ENCODE measurements at places on chromosomes 5 and 9.

- DNase-seq, result no peak
Observed at GRCh38 chr9:32398207-32398606, 13.8 kb downstream of the ACO1 start.

- peak; percentile 44 for DNase-seq
Observed at GRCh38 chr9:96619491-96620180, at the start of gene CDC14B. TSS of gene CDC14B (minus strand) at chr9:96619843. CDS start at chr9:96619378, 465 bp downstream.

- DNase-seq, result no peak
Observed at GRCh38 chr9:761176-761792, 80.2 kb upstream of the DMRT1 start.

GRCh38 chr9:130197888-130198287 lies 25.7 kb downstream of the NCS1 start:
- no peak for DNase-seq

- no peak for DNase-seq
Observed at GRCh38 chr5:131266370-131267060, 2.7 kb downstream of the CDC42SE2 start.

- no peak for DNase-seq
Observed at GRCh38 chr5:60473654-60474053, 226.3 kb downstream of the DEPDC1B start.

DNA sequence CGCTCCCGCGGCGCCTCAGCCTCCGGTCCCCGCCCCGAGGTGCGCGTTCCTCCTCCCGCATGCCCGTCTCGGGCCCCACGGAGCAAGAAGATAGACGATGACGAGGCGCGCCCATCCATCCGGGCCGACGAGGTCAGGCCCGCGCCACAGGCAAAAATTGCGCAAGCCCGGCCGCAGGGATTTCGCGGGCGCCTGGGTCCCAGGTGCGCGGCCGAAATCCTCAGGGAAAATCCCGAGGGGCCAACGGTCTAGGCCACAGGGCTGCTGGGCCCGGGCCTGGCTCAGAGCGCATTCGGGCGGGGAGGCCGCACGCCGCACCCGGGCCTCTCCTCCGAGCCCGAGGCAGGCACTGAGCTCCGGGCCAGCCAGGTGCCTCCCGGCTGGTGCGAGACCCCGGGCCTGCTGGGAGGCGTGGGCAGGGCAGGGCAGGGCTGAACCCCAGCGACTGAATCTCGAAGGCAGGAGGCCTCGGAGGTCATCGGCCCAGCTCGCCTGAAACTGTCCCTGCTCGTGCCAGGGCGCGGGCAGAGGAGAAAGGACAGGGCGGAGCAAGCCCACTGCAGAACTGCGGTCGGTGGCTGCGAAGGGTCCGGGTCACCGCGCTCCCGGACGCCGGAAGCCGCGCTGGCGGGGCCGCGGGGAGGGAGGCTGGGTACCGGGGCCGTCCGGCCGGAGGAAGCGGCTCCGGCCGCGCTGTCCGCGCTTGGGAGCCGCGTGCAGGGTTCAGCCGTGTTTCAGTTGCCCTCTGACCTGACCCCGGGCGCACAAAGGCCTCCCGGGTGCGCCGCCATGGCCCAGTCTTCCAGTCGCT lies 66.8 kb downstream of the FOXD1 start:
- no peak for DNase-seq

- DNase-seq, result no peak
Observed at GRCh38 chr5:79229357-79230174, 6.4 kb upstream of the JMY start.

DNA sequence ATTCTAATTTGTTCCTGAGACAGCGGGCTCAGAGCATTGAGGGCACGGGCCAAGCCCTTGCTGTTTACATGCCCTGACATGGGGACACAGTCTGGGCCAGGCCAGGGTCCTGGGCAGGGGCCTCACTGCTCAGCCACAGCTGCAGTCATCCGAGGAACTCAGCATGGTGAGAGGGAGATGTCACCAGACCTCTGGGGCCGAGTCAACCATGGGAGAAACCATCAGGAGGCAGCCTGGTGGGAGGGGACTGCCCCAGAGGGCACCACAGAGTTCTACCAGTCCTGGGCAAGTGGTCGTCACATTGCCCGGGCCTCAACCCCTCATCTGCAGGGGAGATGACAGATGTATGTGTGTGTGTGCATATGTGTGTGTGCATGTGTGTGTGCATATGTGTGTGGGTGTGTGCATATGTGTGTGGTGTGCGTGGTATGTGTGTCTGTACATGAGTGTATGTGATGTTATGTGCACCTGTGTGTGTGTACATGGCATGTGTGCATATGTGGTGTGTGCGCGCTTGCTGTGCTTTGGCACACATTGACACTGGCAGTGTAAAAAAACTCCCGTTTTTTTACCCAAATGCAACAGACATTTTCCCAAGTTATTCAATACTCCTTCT lies 42.4 kb upstream of the TMEM250 start:
- no peak for DNase-seq

- no peak for DNase-seq
Observed at GRCh38 chr9:93236541-93237206, 52.7 kb downstream of the WNK2 start.

GRCh38 chr5:154199263-154199662 lies 8.7 kb downstream of the GALNT10 start:
- no peak for DNase-seq

DNA sequence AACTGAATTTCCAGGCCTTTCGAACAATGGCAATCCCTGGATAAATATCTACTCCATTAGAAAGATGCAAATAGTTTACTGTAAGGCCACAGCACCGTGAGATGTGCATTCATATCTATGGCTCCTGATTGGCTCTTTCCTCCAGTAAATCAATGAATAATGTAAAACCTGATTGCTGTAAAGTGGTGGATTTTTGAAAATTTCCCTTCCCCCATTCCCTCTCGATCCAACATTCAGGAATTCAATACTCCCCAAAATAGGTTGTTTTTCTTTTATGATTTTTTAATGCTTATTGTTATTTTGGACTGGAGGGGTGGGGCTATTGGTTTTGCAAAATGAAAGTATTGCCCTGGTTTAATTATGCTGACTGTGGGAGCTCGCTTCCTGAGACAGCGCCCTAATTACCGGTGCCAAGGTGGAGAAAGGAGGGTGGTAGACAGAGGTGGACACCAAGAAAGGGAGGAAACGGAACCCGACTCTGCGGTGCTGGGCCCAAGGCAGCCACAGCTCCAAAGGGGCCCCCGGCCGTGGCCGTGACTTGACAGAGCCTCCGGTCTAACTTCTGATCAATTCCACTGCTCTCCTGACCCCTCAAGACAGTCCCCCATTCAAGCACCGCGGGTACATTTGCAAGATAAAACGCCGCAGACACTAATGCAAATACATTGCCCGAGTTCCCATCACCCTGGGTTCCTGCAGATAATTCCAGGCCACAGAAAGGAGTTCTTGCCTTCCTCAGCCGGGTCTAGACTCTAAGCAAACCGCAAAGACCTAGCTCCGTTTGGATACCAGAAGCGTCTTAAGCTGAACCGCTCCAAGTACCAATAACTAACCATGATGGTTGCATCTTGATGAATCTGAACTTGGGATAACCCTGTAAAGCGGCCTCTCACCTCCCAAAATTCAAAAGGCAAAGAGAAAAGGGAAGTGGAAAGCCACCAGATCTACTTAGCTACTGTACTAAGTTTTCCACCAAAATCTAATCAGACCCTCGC lies 211.2 kb downstream of the MEF2C start:
- DNase-seq, result no peak

DNA sequence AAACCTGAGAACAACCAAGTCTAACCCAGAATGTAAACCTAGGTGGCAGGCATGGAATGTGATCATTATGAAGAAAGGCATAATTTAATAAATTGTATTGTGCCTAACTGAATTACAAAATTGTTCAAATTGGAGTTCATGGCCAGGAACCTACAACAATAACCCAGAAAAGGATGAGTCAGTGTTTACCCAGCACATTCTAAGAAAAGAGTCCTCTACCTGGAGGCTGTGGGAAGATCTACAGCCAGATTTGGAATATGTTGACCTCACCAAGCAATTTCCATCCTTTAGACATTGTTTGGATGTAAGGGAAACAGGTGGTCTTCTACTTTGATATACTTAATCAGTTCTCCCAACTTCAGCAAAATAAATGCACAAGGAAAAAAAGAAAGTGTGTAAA lies 152.2 kb downstream of the TMEM161B start:
- DNase-seq, result no peak

DNA sequence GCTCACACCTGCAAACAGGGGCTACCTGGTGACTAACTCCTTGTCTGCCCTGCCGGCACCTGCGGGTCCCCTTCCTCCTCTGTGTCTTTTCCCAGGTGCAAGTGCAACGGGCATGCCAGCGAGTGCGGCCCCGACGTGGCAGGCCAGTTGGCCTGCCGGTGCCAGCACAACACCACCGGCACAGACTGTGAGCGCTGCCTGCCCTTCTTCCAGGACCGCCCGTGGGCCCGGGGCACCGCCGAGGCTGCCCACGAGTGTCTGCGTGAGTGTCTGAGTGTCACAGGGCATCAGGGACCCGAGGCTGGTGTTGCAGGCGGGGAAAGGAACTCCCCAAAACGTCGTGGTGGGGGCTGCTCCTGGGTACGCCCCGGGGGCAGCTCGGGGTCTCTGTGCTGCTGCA lies 27.1 kb downstream of the LAMC3 start:
- DNase-seq, result no peak

- DNase-seq, result no peak
Observed at GRCh38 chr9:137352511-137353222, 50.6 kb upstream of the NRARP start.
